ENCODE measurements at places on chromosomes 5 and 9.

- peak; percentile 50 for DNase-seq
Observed at GRCh38 chr9:77475641-77476473, 172.3 kb downstream of the GNA14 start.

- DNase-seq: no peak
Observed at GRCh38 chr5:161641444-161641843, 44.1 kb upstream of the GABRA6 start.

DNA sequence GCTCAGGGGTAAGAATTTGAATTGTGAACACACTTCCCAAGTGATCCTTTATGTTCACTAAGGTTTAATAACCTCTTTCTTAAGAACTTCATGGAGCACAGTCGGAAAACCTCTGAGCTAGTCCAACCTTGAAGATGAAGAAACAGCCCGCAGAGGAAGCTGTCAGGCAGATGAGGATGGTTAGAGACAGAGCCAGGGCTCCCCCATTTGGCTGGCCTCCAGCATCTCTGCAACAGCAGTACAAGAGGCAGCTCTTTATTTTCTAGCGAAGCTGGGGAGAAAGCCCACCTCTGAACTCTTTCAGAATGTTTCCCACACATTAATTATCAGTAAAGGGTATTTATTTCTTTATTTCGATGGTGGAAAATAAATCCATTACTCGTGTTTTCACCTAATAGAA is 350.8 kb downstream of the DMRT2 start:
- DNase-seq: no peak

GRCh38 chr9:127963041-127963358 is 17.8 kb downstream of the EEIG1 start:
- DNase-seq: no peak

GRCh38 chr5:65479527-65479926 is 2.2 kb downstream of the ADAMTS6 start:
- DNase-seq: no peak

All from Jurkat, Clone E6-1 (cell line).